Cardiac septum (tissue), 1 donor: ENCODE measurements at places on chromosomes 12 and 14. TPM values are rescaled to one million over a fixed set of nuclear protein-coding genes. Genes with fewer than 3 reads are reported as not detected.

- DNase-seq: peak; percentile 79
Observed at GRCh38 chr12:130838284-130838950, 633 bp downstream of the STX2 start.

IL25 gene
- total RNA-seq: not detected

DNA sequence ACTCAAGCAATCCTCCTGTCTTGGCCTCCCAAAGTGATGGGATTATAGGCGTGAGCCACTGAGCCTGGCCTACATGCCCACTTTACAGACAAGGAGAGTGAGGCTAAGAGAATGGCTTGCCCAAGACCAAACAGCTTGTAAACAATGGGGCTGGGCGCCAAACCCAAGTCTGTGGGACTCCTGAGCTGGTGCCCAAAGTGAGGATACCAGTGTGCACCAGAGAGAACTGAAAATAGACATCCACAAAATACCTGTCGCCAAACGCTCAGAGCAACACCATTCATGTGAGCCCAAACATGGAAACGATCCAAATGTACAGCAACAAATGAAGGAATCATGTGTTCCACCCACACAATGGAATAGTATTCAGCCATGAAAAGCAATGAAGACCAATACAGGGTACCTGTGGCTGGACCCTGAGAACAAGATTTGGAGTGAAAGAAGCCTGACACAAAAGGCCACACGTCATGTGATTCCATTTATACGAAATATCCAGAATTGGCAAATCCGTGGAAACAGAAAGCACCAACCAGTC, 38.2 kb downstream of the CCNK start:
- peak; percentile 59 for DNase-seq

- DNase-seq: no peak
Observed at GRCh38 chr12:115313929-115314328, 630.0 kb upstream of the TBX3 start.

REP15 gene
- total RNA-seq: 3.6 TPM

- DNase-seq: peak; percentile 79
Observed at GRCh38 chr12:42483521-42483790, 106.1 kb downstream of the PRICKLE1 start.

- no peak for DNase-seq
Observed at GRCh38 chr12:68745376-68745903, 536 bp upstream of the SLC35E3 start.

KRT78 gene
- total RNA-seq: not detected

DNA sequence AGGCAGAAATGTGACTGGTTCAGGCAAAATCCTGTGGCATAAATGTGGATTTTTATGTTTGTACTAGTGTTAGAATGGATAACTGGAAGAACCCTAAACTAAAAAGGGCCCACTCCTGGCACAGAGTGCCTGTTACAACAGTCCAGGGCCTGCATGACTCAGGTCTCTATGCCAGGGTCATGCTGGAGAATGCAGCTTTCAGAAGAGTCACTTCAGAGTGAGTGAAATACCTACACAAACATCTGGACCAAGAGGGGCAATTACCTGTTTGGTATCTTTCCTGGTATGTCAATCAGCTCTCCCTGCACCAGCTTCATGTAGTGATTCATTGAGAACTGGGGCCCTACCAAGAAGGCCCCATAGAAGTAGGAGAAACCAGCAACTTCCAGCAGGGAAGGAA, 10.0 kb downstream of the EMG1 start:
- no peak for DNase-seq

GPRC5D gene
- not detected for total RNA-seq

SLC25A21 gene
- total RNA-seq: 0.24 TPM

DNA sequence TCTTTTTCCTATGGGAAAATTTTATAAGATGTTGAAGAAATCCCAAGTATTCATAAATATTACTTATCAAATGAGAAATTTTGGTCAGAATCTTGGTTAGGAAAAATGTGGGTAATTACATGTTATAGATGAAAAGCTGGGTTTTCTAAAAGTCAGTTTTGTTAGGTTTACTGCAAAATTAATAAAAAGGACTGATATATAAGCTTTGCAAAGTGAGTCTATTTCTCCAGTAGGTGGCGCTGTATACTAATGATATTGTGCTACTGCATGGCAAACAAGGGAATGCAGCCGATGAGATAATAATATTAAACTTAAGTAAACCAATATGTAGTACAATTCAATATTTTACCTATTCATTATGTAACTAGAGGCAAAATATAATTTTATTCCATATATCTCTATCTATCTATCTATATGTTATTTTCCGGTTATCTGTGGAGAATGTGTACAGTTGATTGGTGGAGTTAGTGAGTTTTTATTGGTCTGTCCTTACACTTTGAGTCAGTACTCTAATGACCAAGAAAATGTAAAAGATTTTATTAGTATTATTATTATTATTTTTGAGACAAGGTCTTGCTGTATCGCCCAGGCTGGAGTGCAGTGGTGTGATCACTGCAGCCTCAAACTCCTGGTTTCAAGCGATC, 32.9 kb downstream of the MIPOL1 start:
- no peak for DNase-seq

DNA sequence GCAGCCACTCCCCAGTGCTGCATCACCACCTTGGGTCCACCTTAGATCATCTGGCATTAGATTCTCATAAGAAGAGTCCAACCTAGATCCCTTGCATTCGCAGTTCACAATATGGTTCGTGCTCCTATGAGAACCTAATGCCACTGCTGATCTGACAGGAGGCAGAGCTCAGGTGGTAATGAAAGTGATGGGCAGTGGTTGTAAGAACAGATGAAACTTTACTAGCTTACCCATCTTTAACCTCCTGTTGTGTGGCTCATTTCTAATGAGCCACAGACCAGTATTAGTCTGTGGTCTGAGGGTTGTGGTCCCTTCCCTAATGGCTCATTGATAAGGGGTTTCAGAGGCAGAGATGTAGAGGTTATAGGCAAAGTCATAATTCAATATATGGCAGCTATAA, 615.9 kb upstream of the MIS18BP1 start:
- no peak for DNase-seq

TSPAN19 gene
- total RNA-seq: not detected

AMHR2 gene
- total RNA-seq: 0.43 TPM

DNA sequence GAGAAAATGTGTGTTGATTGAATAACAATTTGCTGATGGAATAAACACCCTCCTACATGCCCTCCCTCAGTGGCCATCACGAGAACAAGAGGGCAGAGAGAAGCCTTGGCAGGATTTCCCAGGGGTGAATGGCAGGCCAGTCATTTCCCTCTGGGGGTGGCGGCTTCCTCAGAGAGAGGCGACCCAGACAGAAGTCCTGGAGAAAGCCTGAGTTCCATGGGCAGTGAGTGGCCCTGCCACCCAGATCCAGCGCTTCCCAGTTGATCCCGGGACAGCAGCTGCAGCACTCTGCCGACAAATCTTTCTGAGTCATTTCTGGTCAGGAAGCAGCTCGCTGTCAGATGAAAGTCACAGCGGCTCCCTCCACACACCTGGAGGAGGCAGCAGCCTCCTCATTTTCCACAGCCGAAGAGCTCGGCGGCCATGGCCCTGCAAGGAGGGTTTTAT, 123.0 kb downstream of the SCARB1 start:
- DNase-seq: no peak

SSPN gene
- 118 TPM for total RNA-seq
